RCC 7860 (cell line): ENCODE measurements at places on chromosomes 12 and 14.

DNA sequence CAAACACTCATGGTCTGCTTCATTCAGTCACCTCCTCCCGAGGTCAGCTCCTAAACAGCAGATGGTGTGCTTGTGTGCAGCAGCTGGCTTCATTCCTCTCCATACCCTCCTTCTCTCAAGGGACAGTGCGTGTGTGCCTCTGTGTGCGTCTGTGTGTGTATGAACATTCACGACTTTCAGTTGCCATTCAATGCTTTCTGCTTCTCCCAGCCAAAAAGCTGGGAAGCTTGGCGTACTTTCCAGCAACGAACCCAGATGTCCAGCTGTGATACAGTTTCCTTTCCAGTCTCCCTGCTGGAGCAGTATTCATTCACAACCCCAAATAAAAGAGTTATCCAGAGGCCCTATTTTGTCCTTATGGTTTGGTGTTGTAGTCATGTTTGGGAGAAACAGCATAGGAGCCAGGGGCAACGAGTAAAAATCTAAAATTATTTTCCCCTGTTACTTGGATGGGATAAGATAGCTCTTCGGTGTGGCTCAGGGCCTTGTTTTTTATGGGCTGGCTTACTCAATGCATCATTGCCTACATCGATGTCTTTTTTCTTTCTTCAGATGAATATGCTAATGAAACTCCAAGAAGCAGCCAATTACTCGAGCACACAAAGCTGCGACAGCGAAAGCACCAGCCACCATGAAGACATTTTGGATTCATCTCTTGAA lies 379.3 kb downstream of the NAV3 start:
- no peak for DNase-seq

GRCh38 chr14:52220924-52221811 lies 46.3 kb upstream of the PTGDR start:
- DNase-seq = no peak

GRCh38 chr12:57893431-57894353 lies 47.2 kb upstream of the CTDSP2 start:
- no peak for DNase-seq

DNA sequence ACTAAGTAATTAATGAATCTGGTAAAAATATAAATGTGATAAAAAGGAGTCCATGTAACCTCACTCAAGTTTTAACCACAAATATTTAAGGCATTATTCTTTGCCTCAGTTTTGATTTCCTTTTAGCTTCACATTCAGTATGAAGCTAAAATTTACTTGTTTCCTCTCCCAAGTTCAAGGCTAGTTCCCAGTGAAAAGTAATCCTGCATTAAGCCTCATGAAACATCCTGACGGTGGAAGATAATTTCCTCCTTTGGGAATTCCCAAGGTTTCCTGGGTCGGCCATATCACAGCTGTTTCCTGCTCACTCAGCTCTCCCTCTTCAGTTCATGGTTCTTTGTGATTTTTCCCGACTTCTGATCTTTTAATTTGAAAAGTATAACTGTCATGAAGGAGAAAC lies 1256.8 kb upstream of the FLRT2 start:
- no peak for DNase-seq

DNA sequence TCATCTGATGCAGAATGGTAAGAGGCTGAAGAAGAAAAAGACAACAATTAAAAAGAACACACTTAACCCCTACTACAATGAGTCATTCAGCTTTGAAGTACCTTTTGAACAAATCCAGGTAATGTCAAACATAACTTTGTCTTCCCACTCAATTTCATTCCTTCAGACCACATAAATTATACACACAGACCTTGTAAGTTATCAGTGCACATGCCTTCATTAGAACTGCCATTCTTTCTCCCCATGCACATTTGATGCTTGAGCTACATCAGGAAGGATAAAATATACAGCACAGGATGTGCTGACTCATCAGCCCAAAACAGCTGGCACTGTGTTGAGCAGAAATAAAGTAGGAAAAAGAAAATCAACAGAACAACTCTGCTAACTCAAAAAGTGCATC lies 246.7 kb downstream of the PAWR start:
- no peak for DNase-seq

GRCh38 chr14:94738751-94739150 lies 31.2 kb downstream of the GSC start:
- DNase-seq = no peak

- DNase-seq = no peak
Measured at GRCh38 chr12:1421091-1421846, 173.1 kb downstream of the FBXL14 start.

- DNase-seq = no peak
Measured at GRCh38 chr12:130880411-130880885, 8.6 kb downstream of the RAN start.

DNA sequence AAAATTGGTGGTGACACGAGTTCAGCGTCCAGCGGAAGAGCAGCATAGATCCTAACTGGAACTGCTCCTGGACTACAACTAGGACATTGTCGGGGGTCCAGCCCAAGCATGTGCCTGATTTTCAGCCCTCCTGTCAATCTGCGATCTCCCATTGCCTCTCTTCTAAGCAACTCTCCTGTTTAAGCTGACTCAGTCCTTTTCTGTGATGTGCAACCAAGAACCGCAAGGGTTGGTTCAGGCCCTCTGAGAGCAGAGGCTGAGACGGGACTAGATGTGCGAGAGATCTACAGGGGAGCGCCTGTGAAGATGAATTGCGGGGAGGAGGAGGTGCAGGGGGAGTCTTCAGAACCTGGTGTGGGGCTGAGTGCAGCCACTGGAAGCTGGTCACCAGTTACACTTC lies 3.7 kb upstream of the PAPLN start:
- DNase-seq = no peak

GRCh38 chr14:90585106-90585505 lies 188.3 kb downstream of the CALM1 start:
- DNase-seq = no peak
